ENCODE measurements at places on chromosomes 1 and 21. TPM values are rescaled to one million over a fixed set of nuclear protein-coding genes. Genes with fewer than 3 reads are reported as not detected.

The TTC4 gene
- total RNA-seq, result 18.8 TPM

The FUBP1 gene
- 124 TPM for total RNA-seq

The LCE2C gene
- not detected for total RNA-seq

The MX2 gene
- total RNA-seq, result 6.8 TPM

The ZNF593OS gene
- not detected for total RNA-seq

The PRRX1 gene
- total RNA-seq, result 127 TPM

The PTPRF gene
- total RNA-seq, result 10.4 TPM

The RSPH1 gene
- not detected for total RNA-seq

The PTAFR gene
- total RNA-seq, result 2.1 TPM

The IFFO2 gene
- 3.7 TPM for total RNA-seq

The GRIK1 gene
- total RNA-seq, result 1.0 TPM

The NUDT17 gene
- total RNA-seq, result 8.9 TPM

The FAM163A gene
- under 0.01 TPM for total RNA-seq

The CD1E gene
- total RNA-seq, result 0.52 TPM

The SHE gene
- 8.4 TPM for total RNA-seq

The FCRL4 gene
- not detected for total RNA-seq

The EXO1 gene
- total RNA-seq, result 4.2 TPM

The PRELP gene
- total RNA-seq, result 1.0 TPM

The AADACL4 gene
- not detected for total RNA-seq

The FAM3B gene
- total RNA-seq, result not detected

The ERICH3 gene
- not detected for total RNA-seq

The PLPPR5 gene
- total RNA-seq, result 1.6 TPM

The AKR7A3 gene
- total RNA-seq, result 0.52 TPM

The GBP6 gene
- total RNA-seq, result not detected

The CD1B gene
- total RNA-seq, result not detected

The DNAJC8 gene
- 27.1 TPM for total RNA-seq

The TMEM61 gene
- not detected for total RNA-seq

The CELF3 gene
- under 0.01 TPM for total RNA-seq

The TAF13 gene
- 23.0 TPM for total RNA-seq

The CASP9 gene
- 9.9 TPM for total RNA-seq

The H6PD gene
- 24.5 TPM for total RNA-seq

The LCE2A gene
- not detected for total RNA-seq

The SLC44A3 gene
- total RNA-seq, result 2.6 TPM

The CXADR gene
- total RNA-seq, result 0.52 TPM

The CDC42BPA gene
- 44.4 TPM for total RNA-seq

The RCAN1 gene
- 33.4 TPM for total RNA-seq

The NBPF14 gene
- total RNA-seq, result 20.9 TPM

The GJA5 gene
- 13.0 TPM for total RNA-seq

The ABCB10 gene
- 11.5 TPM for total RNA-seq

The CFHR1 gene
- 1.6 TPM for total RNA-seq

The BRINP2 gene
- 0.52 TPM for total RNA-seq

The PADI1 gene
- total RNA-seq, result not detected

The OR2AK2 gene
- total RNA-seq, result not detected

The GBP2 gene
- 1.6 TPM for total RNA-seq

The NHLH1 gene
- not detected for total RNA-seq
